ENCODE measurements at places on chromosomes 5 and 9. TPM values are rescaled to one million over a fixed set of nuclear protein-coding genes. Genes with fewer than 3 reads are reported as not detected.
A peak's percentile ranks its signal among the peaks of the same experiment; 100 is the strongest.

- H3K36me3 ChIP-seq, result peaks cover 4% of the 10 kb centered on the region
- DNase-seq, result no peak
- H3K27ac ChIP-seq, result peak overlapping the region; percentile 72
- no peak overlapping the region for H3K4me3 ChIP-seq
- H3K27me3 ChIP-seq, result no peaks in the 10 kb centered on the region
- H3K4me1 ChIP-seq, result peaks cover 30% of the 10 kb centered on the region
Observed at GRCh38 chr9:131658377-131659129, 81.3 kb downstream of the RAPGEF1 start.

DNA sequence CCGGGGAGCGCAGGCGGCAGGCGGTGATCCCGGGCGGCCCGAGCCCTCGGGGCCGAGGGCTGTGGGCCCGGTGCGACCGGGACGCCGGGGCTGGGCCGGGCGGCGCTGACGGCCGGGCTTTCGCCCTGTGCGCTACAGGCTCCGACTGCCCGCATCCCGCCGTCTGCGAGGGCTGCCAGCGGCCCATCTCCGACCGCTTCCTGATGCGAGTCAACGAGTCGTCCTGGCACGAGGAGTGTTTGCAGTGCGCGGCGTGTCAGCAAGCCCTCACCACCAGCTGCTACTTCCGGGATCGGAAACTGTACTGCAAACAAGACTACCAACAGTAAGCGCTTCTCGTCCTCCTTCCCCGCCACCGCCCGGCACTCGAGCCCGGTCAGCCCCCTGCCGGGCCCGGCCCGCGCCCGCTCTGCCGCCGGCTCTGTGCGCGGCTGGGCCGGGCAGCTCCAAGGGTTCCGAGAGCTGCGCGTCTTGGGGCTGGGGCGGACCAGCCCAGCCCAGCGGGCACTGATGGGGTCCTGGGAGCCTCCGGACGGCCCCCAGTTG, 1.6 kb downstream of the LMX1B start:
- H3K27ac ChIP-seq, result no peak overlapping the region
- no peak for DNase-seq
- peaks cover 8% of the 10 kb centered on the region for H3K36me3 ChIP-seq
- H3K4me1 ChIP-seq, result peaks cover 26% of the 10 kb centered on the region
- H3K4me3 ChIP-seq, result peak overlapping the region; percentile 85

- DNase-seq, result peak; percentile 57
- H3K4me3 ChIP-seq, result no peak overlapping the region
- no peaks in the 10 kb centered on the region for H3K27me3 ChIP-seq
- peak overlapping the region; percentile 96 for H3K27ac ChIP-seq
- peaks cover 24% of the 10 kb centered on the region for H3K36me3 ChIP-seq
Observed at GRCh38 chr5:132263548-132264261, 6.2 kb downstream of the PDLIM4 start.

Gene SH3TC2
- 8.6 TPM for total RNA-seq

DNA sequence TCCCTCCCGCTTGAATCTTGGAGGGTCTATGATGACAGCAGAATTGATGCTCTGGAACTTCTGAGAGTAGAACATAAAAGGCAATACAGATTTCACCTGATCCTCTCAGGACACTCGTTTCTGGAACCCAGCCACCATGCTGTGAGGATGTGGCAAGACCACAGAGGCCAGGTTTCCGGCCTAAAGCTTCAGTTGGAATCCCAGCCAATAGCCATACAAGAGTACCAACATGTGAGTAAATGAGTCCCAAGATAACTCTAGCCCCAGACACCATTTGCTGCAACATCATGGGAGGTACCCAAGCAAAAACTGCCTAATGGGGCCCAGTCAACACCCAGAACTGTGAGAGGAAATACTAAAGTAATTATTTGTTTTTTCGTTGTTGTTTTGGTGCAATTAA, 65.7 kb upstream of the MARCHF11 start:
- no peak overlapping the region for H3K27ac ChIP-seq
- DNase-seq, result no peak
- no peak overlapping the region for H3K4me3 ChIP-seq
- H3K27me3 ChIP-seq, result peaks cover under 1% of the 10 kb centered on the region
- no peaks in the 10 kb centered on the region for H3K36me3 ChIP-seq
- no peaks in the 10 kb centered on the region for H3K4me1 ChIP-seq

Gene MRPS30
- total RNA-seq, result 50.1 TPM

GRCh38 chr9:36056896-36057295, 20.2 kb downstream of the RECK start:
- H3K4me1 ChIP-seq, result peaks cover 9% of the 10 kb centered on the region
- no peak overlapping the region for H3K4me3 ChIP-seq
- peaks cover 7% of the 10 kb centered on the region for H3K36me3 ChIP-seq

Gene F2R
- total RNA-seq, result 8.5 TPM

- no peak for DNase-seq
- H3K4me1 ChIP-seq, result peaks cover 32% of the 10 kb centered on the region
- no peak overlapping the region for H3K4me3 ChIP-seq
- no peaks in the 10 kb centered on the region for H3K27me3 ChIP-seq
Observed at GRCh38 chr9:124368692-124369091, 46.5 kb downstream of the PSMB7 start.

Gene PCDHGB3
- 1.2 TPM for total RNA-seq

- no peak overlapping the region for H3K27ac ChIP-seq
- H3K4me3 ChIP-seq, result no peak overlapping the region
- peaks cover 30% of the 10 kb centered on the region for H3K4me1 ChIP-seq
- no peak for DNase-seq
Observed at GRCh38 chr5:171846323-171846722, 60.7 kb downstream of the SMIM23 start.

- H3K36me3 ChIP-seq, result no peaks in the 10 kb centered on the region
- H3K4me3 ChIP-seq, result no peak overlapping the region
- H3K4me1 ChIP-seq, result no peaks in the 10 kb centered on the region
- no peak for DNase-seq
- H3K27ac ChIP-seq, result no peak overlapping the region
Observed at GRCh38 chr5:102651466-102651865, 103.6 kb upstream of the PAM start.

DNA sequence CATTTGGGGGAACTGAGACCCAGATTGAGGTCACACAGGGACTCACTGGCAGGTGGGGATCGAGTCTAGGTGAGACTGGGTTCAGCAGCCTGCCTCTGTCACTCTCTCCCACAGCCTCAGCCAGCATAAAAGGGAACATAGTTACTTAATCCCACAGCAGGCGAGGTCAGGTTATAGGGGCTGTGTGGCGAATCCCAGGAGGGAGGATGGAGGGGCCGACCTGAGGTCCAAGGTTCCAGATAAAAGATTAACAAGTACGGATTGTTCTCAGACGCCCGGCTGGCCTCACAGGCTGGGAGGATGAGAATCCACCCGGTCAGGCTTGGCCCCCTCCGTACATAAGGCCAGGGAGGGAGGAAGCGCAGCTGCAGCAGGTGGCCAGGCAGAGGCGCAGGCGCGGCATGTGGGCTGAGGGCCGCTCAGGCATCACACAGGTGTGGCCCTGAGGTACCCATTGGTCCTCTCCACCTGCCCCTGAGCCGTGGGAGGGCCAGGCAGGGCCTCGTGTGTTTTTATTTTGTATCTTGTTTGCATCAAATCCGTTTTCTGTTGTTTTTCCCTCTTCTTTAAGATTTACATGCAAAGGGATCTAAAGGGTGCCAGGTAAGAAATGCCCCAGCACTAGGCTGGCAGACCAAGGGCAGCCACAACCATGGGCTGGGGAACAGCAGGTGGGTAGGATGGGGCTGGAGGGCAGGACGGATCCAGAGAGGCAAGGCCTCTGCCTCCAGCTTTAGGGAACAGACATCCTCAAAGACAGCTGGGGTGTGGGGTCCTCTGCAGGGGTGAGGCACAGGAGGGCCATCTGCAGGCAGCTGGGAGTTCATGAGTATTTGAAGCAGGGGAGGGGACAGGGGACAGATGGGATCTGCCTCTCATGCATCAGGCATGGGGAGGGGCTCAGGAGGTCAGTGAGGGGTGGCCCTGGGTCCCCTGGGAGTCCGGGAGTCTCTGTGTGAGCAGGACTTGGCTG, 3.6 kb downstream of the SUSD3 start:
- DNase-seq, result no peak
- H3K4me1 ChIP-seq, result peaks cover 10% of the 10 kb centered on the region
- H3K27me3 ChIP-seq, result peaks cover 3% of the 10 kb centered on the region
- H3K27ac ChIP-seq, result no peak overlapping the region
- no peak overlapping the region for H3K4me3 ChIP-seq

DNA sequence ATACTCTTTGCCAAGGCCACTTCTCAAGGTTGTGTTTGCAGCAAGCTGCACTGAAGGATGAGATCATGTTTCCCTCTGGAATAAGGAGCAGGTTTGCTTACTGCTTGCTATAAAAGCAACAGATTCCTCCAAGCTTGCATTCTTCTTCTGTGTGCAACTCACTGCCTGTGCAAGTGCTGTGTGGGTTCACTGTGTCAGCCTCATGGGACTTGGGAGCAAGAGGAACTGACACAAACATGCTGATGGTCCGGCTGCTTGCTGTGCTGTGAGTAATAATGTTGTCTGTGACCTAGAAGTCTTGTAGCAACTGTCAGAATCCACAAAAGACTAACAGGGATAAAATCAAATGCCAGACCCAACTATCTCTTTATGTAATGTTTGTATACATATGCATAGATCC, 33.6 kb upstream of the SHC3 start:
- DNase-seq, result no peak
- no peaks in the 10 kb centered on the region for H3K36me3 ChIP-seq
- H3K27me3 ChIP-seq, result no peaks in the 10 kb centered on the region
- H3K4me3 ChIP-seq, result no peak overlapping the region
- H3K4me1 ChIP-seq, result no peaks in the 10 kb centered on the region

- no peak overlapping the region for H3K27ac ChIP-seq
- H3K4me1 ChIP-seq, result no peaks in the 10 kb centered on the region
- peaks cover 5% of the 10 kb centered on the region for H3K36me3 ChIP-seq
- no peak overlapping the region for H3K4me3 ChIP-seq
Observed at GRCh38 chr9:128358090-128358489, 13.1 kb upstream of the URM1 start.

GRCh38 chr5:8321272-8321671, 452.3 kb downstream of the MTRR start:
- DNase-seq, result no peak
- peaks cover 4% of the 10 kb centered on the region for H3K27me3 ChIP-seq
- no peak overlapping the region for H3K4me3 ChIP-seq
- H3K4me1 ChIP-seq, result no peaks in the 10 kb centered on the region
- no peaks in the 10 kb centered on the region for H3K36me3 ChIP-seq

GRCh38 chr9:90616806-90617205, 25.8 kb downstream of the DIRAS2 start:
- H3K4me1 ChIP-seq, result no peaks in the 10 kb centered on the region
- no peaks in the 10 kb centered on the region for H3K27me3 ChIP-seq
- DNase-seq, result no peak
- no peak overlapping the region for H3K4me3 ChIP-seq

GRCh38 chr5:72531496-72532190, 24.4 kb upstream of the ZNF366 start:
- H3K4me3 ChIP-seq, result no peak overlapping the region
- no peaks in the 10 kb centered on the region for H3K27me3 ChIP-seq
- peaks cover 5% of the 10 kb centered on the region for H3K4me1 ChIP-seq
- H3K27ac ChIP-seq, result no peak overlapping the region
- no peak for DNase-seq

Gene PHF24
- 0.88 TPM for total RNA-seq

GRCh38 chr5:164748861-164749260, 1243.4 kb downstream of the MAT2B start:
- DNase-seq, result no peak
- H3K36me3 ChIP-seq, result no peaks in the 10 kb centered on the region

DNA sequence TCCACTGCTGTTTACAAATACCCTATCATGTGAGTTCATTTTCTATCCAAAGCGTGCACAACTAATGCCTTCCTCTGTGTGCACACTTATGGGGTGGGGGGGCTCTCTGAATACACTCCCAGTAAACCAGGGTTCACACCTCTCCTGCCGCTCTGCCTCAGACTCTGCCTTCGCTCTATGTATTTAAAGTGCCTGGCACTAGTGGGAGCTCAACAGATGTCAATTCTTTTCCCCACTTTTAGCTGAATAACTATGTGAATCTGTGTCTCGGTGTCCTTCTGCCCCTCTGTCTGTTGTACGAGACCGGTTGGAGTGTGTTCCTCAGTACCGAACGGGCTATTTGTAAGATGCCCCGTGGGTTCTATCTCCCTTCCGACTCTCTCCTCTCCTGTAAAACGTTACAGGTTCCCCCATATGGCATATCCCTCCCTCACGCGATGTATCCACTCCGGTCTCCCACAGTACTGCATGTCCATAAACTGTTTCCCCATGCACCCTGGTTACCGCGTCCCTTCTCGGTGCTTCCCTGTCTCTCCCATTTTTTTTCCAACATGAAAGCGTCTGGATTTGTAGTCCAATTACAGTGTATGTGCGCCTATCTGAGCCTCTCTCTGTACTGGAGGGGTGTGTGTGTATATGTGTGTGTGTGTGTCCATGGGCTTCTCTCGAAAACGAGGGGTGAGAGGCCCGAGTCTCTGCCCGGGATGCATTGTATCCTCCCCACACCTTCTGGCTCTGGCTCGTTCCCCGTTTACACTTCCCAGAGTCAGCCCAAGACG, 1.6 kb downstream of the ELL2 start:
- peaks cover 23% of the 10 kb centered on the region for H3K27me3 ChIP-seq
- H3K36me3 ChIP-seq, result peaks cover 5% of the 10 kb centered on the region
- H3K4me3 ChIP-seq, result peak overlapping the region; percentile 98
- H3K27ac ChIP-seq, result peak overlapping the region; percentile 95

Gene FOXI1
- total RNA-seq, result not detected

Measured in type B pancreatic cell (in vitro differentiated cells).